Activated CD4-positive, alpha-beta T cell treated with anti-CD3 and anti-CD28 coated beads, Interleukin-2, amount 50 U/mL, for 1 hour (primary cell): ENCODE measurements at places on chromosomes 5 and 9.

- DNase-seq, result no peak
Observed at GRCh38 chr9:111944241-111944866, 47.7 kb downstream of the UGCG start.

DNA sequence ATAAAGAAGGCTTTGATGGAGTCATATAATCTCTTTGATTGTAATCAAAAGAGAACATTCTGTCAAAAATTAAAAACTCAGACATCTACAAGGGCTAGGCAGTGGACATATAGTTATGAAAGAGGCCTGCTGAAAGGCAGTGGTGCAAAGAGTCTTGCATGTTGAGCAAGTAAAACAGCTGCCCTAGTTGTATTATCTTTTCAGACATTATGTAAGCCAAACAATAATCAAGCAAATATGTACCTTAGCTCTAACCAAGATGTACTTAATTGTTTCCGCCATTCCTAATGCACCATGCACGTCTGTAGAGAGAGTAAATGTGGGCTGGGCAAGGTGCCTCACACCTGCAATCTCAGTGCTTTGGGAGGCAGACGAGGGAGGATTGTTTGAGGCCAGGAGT is 14.3 kb downstream of the GAPT start:
- no peak for DNase-seq

DNA sequence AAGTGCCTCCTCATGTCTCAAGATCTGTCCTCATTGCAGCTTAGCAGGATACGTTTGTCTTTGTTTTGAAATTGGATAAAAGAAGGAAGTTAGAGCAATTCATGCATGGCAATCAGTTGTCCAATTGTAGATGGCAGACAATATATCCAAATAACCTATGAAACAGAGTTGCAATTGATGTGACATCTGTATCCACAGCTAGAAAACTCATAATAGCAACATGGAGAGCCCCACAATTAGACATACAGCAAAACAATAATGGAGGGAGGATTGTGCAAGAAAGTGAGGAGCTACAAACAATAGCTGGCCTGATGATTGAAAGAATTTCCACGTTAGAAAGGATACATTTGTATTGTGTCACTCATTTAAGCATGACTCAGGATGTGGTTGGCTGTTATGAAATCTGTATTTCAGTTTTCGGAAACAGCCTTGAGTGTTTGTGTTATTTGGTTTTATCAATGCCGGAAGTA is 132.0 kb downstream of the FAM174A start:
- no peak for DNase-seq

GRCh38 chr5:81825237-81825636 is 74.3 kb upstream of the SSBP2 start:
- DNase-seq, result no peak

- DNase-seq, result no peak
Observed at GRCh38 chr5:137843676-137844299, 23.9 kb upstream of the MYOT start.

- no peak for DNase-seq
Observed at GRCh38 chr5:58094031-58094430, 365.9 kb downstream of the PLK2 start.

GRCh38 chr9:78400496-78400895 is 103.6 kb downstream of the PSAT1 start:
- DNase-seq, result no peak

DNA sequence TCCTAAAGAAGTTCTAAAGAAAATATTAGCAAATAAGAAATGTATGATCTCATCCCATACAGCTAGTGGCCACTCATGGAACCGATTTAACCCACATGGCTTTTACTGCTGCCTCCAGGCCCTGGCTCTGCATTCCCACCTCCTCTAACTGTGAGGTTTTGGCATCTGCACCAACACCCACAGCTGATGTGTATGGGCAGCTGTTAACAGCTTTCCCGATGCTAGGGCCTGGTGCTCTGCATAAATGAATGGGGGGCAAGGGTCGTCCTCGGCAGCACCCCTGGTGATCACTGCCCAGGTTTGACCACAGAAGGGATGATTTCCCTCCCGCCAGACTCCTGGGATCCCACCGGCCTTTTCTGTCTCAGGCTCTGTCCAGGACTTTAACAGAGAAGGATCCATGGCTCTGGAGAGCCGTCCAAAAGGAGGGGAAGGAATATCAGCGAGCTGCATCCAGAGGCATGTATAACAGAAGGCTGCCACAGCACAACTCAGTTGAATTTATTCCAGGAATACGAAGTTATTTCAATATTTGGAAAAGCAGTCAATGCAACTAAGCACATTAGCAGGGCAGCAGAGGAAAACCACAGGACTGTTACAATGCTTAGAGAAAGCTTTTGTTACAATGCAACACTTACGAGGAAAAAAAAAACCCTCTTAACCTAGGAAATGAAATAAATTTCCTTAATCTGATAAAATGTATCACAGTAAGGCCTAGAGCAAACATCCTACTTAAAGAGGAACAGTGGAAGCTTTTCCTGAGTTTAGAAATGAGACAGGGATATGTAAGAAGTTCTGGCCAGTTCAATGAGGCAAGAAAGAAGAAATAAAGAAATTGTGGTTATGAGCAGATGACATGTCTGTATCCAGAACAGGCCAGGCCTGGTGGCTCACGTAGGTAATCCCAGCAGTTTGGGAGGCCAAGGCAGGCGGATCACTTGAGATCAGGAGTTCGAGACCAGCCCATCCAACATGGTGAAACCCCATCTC is 63.1 kb downstream of the NACC2 start:
- no peak for DNase-seq

GRCh38 chr5:31059889-31060288 is 133.6 kb upstream of the CDH6 start:
- no peak for DNase-seq
